ENCODE measurements at places on chromosomes 3 and 15. TPM values are rescaled to one million over a fixed set of nuclear protein-coding genes. Genes with fewer than 3 reads are reported as not detected.

The DAZL gene
- total RNA-seq, result not detected

DNA sequence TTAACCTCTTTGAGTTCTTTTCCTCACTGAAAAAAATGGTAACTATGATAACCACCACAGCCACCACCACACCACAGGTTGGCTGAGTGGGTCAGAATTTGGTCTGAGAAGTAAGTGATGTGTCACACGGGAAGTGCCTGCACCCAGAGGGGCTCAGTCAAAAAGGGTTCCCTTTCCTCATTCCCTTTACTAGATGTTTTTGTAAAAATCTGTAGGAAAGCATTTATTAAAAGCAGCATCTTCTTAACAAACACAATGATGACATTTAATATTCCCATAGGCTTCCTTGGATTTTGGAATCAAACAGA is 23.2 kb downstream of the CFAP92 start:
- peaks cover 6% of the 10 kb centered on the region for H3K4me1 ChIP-seq
- peak; percentile 46 for DNase-seq
- H3K27ac ChIP-seq, result no peak overlapping the region
- H3K36me3 ChIP-seq, result no peaks in the 10 kb centered on the region
- H3K4me3 ChIP-seq, result no peak overlapping the region

GRCh38 chr15:58070801-58071418 is 5.4 kb upstream of the ALDH1A2 start:
- H3K27me3 ChIP-seq, result peaks cover 27% of the 10 kb centered on the region
- H3K36me3 ChIP-seq, result no peaks in the 10 kb centered on the region
- H3K4me3 ChIP-seq, result no peak overlapping the region
- peak; percentile 61 for DNase-seq
- H3K27ac ChIP-seq, result no peak overlapping the region

The CDC25A gene
- 34.1 TPM for total RNA-seq

DNA sequence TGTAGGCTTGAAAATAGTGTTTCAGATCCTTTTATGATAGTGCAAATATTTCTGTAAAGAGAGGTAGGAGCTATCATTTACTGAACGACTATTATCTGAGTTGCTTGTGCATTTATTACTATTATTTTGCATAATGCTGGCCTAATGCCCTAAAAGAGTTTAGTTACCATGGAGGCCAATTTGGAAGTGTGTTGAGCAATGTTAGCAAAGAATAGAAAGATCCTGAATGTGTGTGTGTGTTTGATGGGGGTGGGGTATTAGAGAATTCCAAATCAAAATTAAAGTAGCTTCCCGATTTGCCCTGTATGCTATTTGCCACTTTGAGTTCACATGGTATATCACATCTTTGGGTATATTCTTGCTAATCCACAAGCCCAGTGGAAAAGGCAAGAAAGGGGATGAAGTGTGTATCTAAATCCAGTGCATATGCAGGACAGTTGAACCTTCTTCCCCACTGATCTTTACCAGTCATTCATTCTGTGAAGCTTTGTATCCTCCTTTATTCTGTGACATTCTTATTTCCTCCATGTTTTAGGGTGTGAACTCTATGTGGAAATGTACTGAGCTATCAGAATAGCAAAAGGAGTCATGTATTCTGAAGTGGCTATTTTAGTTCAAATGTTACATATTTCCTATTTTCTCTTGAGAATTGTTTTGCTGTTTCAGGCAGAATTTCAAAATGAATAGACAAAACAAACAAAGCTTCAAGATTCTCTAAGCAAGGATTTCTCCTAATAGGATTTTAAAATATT is 45.7 kb upstream of the PLSCR5 start:
- no peaks in the 10 kb centered on the region for H3K4me1 ChIP-seq
- H3K27ac ChIP-seq, result no peak overlapping the region
- no peaks in the 10 kb centered on the region for H3K36me3 ChIP-seq
- no peak overlapping the region for H3K4me3 ChIP-seq
- no peak for DNase-seq

- H3K27ac ChIP-seq, result no peak overlapping the region
- no peak overlapping the region for H3K4me3 ChIP-seq
- H3K27me3 ChIP-seq, result no peaks in the 10 kb centered on the region
- H3K36me3 ChIP-seq, result no peaks in the 10 kb centered on the region
- no peaks in the 10 kb centered on the region for H3K4me1 ChIP-seq
These were observed 806 bp upstream of the CERS3 start for GRCh38 chr15:100529556-100529955.

DNA sequence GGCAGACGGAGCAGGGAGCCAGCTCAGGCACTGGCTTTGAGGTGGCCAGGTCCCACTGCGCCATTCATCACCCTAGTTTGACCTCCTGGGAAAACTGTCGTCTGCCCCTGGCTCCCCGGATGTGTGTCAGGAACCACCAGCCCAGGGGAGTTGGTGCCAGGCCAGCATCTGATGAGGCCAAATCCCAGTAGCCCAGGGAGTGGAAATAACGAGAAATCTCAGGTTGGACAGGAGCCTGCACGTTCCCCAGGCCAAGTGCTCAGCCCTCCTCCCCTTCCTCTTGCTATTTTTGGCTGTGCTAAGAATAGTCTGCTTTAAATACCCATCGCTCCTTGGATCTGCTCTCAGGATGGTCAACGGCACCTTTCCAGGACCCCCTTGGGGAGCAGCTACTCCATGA is 93.1 kb upstream of the RPL32 start:
- H3K4me1 ChIP-seq, result peaks cover 6% of the 10 kb centered on the region
- no peaks in the 10 kb centered on the region for H3K27me3 ChIP-seq

GRCh38 chr3:132443421-132443820 is 26.1 kb downstream of the DNAJC13 start:
- no peak overlapping the region for H3K4me3 ChIP-seq
- H3K27ac ChIP-seq, result no peak overlapping the region
- DNase-seq, result no peak

DNA sequence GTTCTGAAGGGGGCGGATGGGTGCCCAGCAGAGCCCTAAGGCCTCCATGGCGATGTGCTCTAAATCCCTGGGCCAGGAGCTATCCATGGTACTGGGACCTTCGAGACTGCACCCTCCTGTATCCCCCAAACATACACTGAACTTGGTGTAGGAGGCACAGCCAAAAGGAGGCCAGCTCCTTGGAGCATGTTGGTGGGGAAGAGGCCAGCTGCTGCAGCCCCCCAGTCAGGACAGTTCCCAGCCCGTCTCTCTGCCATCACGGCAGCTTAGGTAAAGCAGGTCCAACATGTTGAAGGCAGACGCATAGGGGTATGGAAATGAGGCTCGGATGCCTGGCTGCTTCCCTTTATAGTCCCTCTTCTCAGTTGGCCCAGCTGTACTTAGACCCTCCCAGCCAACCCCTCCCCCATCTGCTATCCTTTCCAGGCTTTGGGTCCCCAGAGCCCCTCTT is 1.8 kb downstream of the CAMKV start:
- H3K27me3 ChIP-seq, result peaks cover 38% of the 10 kb centered on the region
- peaks cover 1% of the 10 kb centered on the region for H3K4me1 ChIP-seq
- no peaks in the 10 kb centered on the region for H3K36me3 ChIP-seq
- DNase-seq, result peak; percentile 56

The C3orf70 gene
- not detected for total RNA-seq

DNA sequence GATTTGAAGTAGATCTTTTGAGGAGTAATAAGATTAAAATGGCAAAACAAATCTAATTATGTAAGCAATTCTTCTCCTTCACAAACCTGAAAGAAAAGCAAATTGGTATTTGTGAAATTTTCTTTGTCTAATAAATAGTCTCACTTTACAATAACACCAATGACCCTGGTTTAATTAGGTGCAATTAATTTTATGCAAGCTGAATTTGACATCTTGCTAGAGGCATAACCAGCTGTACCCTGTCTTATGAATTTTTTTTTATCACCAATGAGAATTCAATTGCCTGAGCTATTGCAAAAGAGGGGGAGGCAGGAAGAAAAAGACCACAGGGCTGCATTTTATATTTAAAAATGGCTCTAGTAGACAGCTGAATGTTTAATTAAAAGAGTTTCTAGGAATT is 113.5 kb upstream of the IL12A start:
- H3K27me3 ChIP-seq, result peaks cover 7% of the 10 kb centered on the region
- H3K36me3 ChIP-seq, result no peaks in the 10 kb centered on the region
- H3K4me3 ChIP-seq, result no peak overlapping the region
- H3K27ac ChIP-seq, result no peak overlapping the region

- no peaks in the 10 kb centered on the region for H3K27me3 ChIP-seq
- no peaks in the 10 kb centered on the region for H3K36me3 ChIP-seq
- no peak overlapping the region for H3K4me3 ChIP-seq
- no peaks in the 10 kb centered on the region for H3K4me1 ChIP-seq
- H3K27ac ChIP-seq, result no peak overlapping the region
These were observed 26.4 kb downstream of the GRIP2 start for GRCh38 chr3:14513566-14514322.

GRCh38 chr3:53791317-53791716 is 54.9 kb downstream of the CHDH start:
- H3K4me1 ChIP-seq, result no peaks in the 10 kb centered on the region
- no peak overlapping the region for H3K4me3 ChIP-seq
- no peak for DNase-seq
- H3K27me3 ChIP-seq, result peaks cover under 1% of the 10 kb centered on the region
- H3K36me3 ChIP-seq, result no peaks in the 10 kb centered on the region

DNA sequence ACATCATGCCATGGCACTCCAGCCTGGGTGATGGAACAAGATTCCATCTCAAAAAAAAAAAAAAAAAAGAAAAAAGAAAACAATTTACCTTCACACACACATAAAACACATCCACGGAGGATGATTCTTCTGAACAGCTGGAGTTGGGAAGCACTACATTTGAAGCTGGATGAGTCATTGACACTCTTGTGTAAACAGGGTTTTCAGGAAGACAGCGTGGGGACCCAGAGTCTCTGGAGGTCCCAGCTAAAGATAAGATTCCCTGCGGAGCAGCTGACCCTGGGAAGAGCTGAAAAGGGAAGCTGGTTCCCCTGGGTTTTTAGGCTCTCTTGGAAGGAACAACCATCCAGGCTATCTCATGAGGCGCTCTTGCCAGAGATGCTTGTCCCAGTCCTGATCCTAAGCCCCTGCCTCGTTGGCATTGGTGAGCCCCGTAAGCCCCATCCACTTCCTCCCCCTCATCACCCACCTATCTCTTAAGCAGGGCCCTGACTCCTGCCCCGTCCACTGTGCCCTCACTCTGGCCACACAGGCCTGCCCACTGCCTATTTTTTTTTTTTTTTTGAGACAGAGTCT is 32.0 kb upstream of the FURIN start:
- peaks cover 45% of the 10 kb centered on the region for H3K4me1 ChIP-seq
- H3K36me3 ChIP-seq, result no peaks in the 10 kb centered on the region
- DNase-seq, result no peak
- peak overlapping the region; percentile 97 for H3K27ac ChIP-seq
- H3K4me3 ChIP-seq, result no peak overlapping the region

GRCh38 chr15:73382115-73382514 is 13.4 kb upstream of the HCN4 start:
- DNase-seq, result no peak
- no peaks in the 10 kb centered on the region for H3K4me1 ChIP-seq
- peaks cover 32% of the 10 kb centered on the region for H3K27me3 ChIP-seq
- H3K4me3 ChIP-seq, result no peak overlapping the region
- H3K27ac ChIP-seq, result no peak overlapping the region

DNA sequence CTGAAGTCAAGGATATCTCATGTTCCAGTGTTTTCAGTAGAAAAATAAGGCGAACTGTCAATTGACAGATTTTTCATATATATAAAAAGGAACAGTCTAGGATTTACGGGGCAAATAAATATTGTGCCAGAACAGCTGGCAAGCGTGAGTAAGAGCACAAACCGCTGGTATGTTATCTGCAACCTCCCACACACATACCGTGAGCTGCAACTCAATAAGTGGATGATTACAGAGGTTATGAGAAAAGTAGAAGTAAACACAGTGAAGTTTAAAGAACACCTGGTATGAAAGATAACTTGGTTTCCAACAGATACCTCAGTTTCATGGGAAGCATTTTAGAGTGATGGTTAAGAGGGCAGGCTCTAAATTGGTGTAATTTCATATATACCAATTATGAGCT is 733.4 kb downstream of the TUSC7 start:
- H3K4me3 ChIP-seq, result no peak overlapping the region
- no peaks in the 10 kb centered on the region for H3K36me3 ChIP-seq
- H3K27me3 ChIP-seq, result no peaks in the 10 kb centered on the region
- H3K27ac ChIP-seq, result no peak overlapping the region

DNA sequence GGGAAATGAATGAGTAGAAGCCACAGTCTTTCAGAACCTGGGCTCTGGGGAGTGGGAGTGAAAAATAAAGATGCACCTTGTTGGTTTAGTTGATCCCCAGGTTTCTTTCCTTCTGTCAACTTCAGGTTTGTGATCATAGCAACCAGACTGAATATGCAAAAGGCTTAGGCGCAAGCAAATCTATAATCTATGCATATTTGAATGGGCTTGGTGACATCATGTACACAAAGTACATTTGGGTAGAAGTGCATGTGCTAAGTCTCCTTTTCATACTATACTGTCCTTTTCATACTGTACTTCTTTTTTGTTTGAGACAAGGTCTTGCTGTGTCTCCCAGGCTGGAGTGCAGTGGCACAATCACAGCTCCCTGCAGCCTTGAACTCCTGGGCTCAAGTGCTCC is 132.4 kb upstream of the C2CD4B start:
- no peaks in the 10 kb centered on the region for H3K4me1 ChIP-seq
- no peak overlapping the region for H3K27ac ChIP-seq
- DNase-seq, result no peak
- peaks cover 13% of the 10 kb centered on the region for H3K27me3 ChIP-seq
- no peak overlapping the region for H3K4me3 ChIP-seq

DNA sequence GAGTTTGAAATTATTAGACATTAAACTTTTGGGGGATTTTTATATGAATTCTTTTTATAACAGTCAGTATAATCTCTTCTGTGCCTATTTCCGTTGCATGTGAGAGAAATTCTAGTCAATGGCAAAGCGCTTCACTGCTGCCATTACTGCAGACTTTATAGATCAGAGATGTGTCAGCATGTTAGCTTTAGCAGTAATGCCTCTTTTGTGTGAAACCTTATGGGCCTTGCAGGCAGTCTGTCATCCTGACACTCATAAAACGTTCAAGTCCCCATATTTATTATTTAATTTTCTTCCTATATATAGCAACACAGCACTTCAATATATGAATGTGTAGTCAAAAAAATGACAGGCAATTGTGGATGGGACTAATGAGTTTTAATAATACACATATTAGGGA is 191.0 kb downstream of the NLGN1 start:
- H3K27me3 ChIP-seq, result peaks cover 15% of the 10 kb centered on the region
- H3K36me3 ChIP-seq, result no peaks in the 10 kb centered on the region
- no peak for DNase-seq
- no peak overlapping the region for H3K27ac ChIP-seq
- peaks cover 4% of the 10 kb centered on the region for H3K4me1 ChIP-seq

The IL1RAP gene
- 20.2 TPM for total RNA-seq

DNA sequence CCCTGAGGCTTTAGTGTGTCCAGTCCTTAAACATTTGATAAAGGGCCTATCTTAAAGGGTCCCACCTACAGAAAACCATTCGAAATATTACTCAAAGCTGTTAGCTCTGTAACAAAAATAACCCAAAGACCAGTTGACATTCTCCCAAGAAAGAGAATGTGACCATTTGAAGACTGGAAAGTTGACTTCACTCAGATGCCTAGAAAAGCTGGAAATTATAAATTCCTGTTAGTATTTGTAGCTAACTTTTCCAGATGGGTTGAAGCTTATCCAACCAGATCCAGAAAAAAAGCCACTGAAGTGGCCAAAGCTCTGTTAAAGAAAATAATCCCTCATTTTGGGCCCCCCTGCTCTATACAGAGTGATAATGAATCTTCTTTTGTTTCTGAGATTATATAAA is 408.4 kb downstream of the PLOD2 start:
- no peak overlapping the region for H3K27ac ChIP-seq
- H3K4me3 ChIP-seq, result no peak overlapping the region
- no peak for DNase-seq
- no peaks in the 10 kb centered on the region for H3K36me3 ChIP-seq
